ENCODE measurements at places on chromosomes 3 and 15.

- no peak for DNase-seq
Observed at GRCh38 chr3:107416138-107416537, 38.9 kb downstream of the CCDC54 start.

DNA sequence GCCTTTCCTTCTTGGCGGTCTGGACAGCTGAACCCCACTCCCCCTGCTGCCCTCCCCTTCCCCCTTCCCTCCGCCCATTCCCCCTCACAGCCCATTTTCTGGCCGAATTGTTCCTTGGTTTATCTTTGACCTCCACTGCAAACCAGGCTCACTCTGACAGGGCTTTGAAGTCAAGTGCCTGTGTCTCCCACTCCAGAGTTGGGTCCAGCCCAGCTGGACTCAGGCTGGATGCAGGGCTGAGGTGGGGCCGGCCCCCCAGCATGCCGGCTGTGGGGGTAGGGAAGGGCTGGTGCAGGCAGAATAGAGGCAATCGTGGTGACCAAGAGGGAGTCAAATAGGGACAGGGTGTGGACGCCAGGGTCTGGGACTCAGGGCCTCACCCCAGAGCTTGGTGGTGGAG lies 57.0 kb upstream of the MRPS22 start:
- no peak for DNase-seq

- no peak for DNase-seq
Observed at GRCh38 chr3:113249111-113249510, 37.8 kb downstream of the BOC start.

- DNase-seq, result no peak
Observed at GRCh38 chr15:57784081-57784511, 77.6 kb downstream of the POLR2M start.

- DNase-seq, result no peak
Observed at GRCh38 chr15:25783607-25784540, 79.3 kb downstream of the ATP10A start.

DNA sequence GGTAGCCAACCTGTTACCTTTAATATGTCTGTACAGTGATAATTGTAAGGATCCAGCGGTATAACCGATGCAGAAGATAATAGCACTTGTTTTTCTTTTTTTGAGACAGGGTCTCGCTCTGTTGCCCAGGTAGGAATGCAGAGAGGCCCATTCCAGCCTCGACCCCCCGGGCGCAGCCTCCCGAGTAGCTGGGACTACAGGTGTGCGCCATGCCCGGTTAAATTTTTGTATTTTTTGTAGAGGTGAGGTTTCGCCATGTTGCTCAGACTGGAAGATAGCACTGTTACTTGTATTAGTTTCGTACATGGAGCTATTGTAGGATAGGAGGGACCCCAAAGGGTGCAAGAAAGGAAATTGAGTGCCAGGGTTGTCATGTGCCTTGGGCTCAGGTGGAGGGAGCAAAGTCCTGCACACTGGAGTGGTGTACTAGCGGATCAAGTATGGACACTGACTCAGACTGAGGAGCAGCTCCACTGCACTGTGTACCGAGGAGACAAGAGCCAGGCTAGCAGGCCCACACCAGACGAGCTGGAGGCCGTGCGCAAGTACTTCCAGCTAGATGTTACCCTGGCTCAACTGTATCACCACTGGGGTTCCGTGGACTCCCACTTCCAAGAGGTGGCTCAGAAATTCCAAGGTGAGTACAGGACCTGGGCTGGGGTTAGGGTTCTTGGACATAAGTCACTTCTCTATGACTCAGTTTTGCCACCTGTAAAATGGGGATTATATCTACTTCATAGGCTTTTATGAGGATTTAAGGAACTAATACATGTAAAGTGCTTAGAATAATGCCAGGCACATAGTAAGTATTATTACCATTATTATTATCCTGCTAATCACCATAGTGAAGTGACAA lies 1.0 kb downstream of the OGG1 start:
- DNase-seq, result no peak

GRCh38 chr15:77143616-77144015 lies 72.7 kb upstream of the TSPAN3 start:
- no peak for DNase-seq

GRCh38 chr3:9736831-9737230 lies 5.3 kb downstream of the BRPF1 start:
- no peak for DNase-seq

Measured in SHP77 (cell line).